ENCODE measurements at places on chromosomes 5 and 9. TPM values are rescaled to one million over a fixed set of nuclear protein-coding genes. Genes with fewer than 3 reads are reported as not detected.

Gene FOXD4
- 0.26 TPM for polyA plus RNA-seq

Gene CDKN2B-AS1
- not detected for polyA plus RNA-seq

Gene ENHO
- 0.27 TPM for polyA plus RNA-seq

Gene SELENOP
- polyA plus RNA-seq: 53.3 TPM

Gene GGTA1
- polyA plus RNA-seq: 1.8 TPM

Gene NOL6
- 28.2 TPM for polyA plus RNA-seq

Gene TAF11L5
- polyA plus RNA-seq: not detected

Gene SLC27A4
- polyA plus RNA-seq: 48.8 TPM

Gene FGF10
- polyA plus RNA-seq: 0.42 TPM

Gene BARHL1
- not detected for polyA plus RNA-seq

Gene PLCXD3
- polyA plus RNA-seq: 30.1 TPM

Gene FBXL7
- 8.7 TPM for polyA plus RNA-seq

Gene ANKDD1B
- polyA plus RNA-seq: 0.19 TPM

Gene DRD1
- not detected for polyA plus RNA-seq

Gene LVRN
- polyA plus RNA-seq: 0.88 TPM

Gene LEAP2
- polyA plus RNA-seq: 2.0 TPM

Gene SPAAR
- polyA plus RNA-seq: 11.3 TPM

Gene TMEM252
- not detected for polyA plus RNA-seq

Gene RPS14
- 1,822 TPM for polyA plus RNA-seq

Gene DBH
- polyA plus RNA-seq: not detected

Gene FPGS
- 50.1 TPM for polyA plus RNA-seq

Gene GRIN3A
- 0.19 TPM for polyA plus RNA-seq

Gene ADAMTSL2
- polyA plus RNA-seq: 2.3 TPM

Gene CTNNA1
- polyA plus RNA-seq: 282 TPM

Gene C9orf50
- not detected for polyA plus RNA-seq

Gene ST6GALNAC4
- polyA plus RNA-seq: 72.0 TPM

Gene CXCL14
- polyA plus RNA-seq: 0.69 TPM
